CD4-positive, alpha-beta T cell treated with Interleukin-10 for 1 hour (primary cell): ENCODE measurements at places on chromosomes 7 and 10.

- DNase-seq, result no peak
Observed at GRCh38 chr10:99430116-99430450, 341 bp downstream of the GOT1 start.

DNA sequence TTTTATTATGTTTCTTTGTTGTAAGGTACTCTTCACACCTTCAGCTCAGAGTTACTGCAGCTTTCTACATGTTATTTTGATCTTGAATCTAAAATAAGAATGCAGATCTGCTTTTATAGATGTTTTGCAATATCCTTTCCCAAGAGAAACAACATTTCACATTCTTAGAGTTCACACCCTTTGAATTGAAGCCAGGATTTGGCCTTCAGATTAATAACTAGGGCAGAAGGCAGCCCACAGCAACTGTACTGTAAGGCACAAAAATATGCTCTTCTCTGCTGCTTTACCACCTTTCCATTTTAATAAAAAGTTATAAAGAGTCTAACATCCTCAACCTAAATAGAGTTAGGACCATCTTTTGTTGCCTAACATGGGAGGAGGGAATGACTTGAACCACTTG lies 224.7 kb downstream of the LHFPL3 start:
- no peak for DNase-seq

DNA sequence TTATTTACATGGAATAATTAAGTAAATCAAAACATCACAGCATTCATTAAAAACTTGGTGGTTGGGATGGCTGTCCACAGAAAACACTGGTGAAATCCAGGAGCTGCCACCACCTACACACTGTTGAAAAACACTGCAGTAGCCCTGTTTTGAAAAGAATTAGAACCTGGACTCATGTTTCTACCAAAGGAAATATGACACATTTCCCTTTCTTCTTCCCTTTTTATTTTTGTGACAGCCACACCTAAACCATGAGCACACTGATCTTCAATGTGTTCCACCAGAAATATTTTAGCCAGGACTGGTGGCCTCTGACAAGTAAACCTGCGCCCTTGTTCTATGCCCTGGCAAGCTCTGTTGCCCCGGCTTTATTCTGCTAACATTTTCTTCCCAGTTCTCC lies 3.3 kb downstream of the TMEM140 start:
- DNase-seq, result no peak

DNA sequence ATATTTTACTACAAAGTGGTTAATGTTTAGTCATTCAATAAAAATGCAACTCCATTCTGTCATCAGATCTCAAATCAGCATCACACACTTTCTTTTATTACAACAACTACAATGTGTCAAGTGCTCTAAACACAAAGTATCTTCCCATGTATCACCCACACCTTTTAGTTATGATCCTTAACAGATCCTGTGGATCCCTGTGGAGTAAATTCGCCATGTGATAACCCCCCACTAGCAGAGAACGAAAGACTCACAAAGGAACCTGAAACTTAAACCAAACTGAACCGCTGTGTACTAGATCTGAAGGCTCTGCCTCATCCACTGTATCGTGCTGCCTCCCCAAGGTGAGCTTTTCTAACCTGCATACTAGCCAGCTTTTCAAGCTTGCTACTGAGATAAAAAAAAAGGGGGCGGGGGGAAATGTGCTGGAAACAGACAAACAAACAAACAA lies 1.7 kb downstream of the DPY19L1 start:
- peak; percentile 53 for DNase-seq

DNA sequence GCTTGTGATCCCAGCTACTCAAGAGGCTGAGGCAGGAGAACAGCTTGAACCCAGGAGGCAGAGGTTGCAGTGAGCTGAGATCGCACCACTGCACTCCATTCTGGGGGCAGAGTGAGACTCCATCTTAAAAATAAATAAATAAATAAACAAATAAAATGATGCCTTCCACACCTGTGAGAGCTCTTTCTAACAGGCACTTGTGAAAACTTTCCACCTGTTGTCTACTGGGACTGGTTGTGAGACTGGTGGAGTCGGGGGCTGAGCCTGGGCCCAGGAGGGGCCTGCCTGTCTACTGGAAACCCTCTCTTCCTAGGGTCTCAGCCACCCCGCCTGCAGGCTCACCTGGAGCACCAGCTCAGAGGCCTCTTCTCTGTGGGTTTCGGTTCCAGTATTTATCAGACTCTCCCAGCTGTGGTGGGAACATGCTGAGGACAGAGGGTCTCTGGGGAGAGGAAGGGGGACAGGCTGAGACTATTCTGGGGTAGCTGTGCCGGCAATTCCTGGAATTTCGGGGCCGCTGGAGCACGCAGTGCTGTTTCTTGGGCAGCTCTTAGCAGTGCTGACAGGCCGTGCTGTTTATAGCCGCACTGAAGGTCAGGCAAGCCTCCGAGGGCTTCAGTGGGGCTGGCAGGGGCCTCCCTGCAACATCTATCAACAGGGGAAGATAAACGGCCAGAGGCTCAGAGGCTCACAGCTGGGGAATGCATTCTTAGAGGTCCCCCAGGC lies 3.8 kb downstream of the LDB3 start:
- DNase-seq, result no peak

- no peak for DNase-seq
Observed at GRCh38 chr10:34959321-34959720, 130.8 kb downstream of the CUL2 start.

GRCh38 chr10:56296618-56297017 lies 64.4 kb downstream of the ZWINT start:
- no peak for DNase-seq

- DNase-seq, result peak; percentile 48
Observed at GRCh38 chr10:102714621-102715455, at the start of gene SFXN2. Gene SFXN2, plus strand, starts transcription at chr10:102714636. Its CDS starts 12,001 bp downstream, at chr10:102726637.

DNA sequence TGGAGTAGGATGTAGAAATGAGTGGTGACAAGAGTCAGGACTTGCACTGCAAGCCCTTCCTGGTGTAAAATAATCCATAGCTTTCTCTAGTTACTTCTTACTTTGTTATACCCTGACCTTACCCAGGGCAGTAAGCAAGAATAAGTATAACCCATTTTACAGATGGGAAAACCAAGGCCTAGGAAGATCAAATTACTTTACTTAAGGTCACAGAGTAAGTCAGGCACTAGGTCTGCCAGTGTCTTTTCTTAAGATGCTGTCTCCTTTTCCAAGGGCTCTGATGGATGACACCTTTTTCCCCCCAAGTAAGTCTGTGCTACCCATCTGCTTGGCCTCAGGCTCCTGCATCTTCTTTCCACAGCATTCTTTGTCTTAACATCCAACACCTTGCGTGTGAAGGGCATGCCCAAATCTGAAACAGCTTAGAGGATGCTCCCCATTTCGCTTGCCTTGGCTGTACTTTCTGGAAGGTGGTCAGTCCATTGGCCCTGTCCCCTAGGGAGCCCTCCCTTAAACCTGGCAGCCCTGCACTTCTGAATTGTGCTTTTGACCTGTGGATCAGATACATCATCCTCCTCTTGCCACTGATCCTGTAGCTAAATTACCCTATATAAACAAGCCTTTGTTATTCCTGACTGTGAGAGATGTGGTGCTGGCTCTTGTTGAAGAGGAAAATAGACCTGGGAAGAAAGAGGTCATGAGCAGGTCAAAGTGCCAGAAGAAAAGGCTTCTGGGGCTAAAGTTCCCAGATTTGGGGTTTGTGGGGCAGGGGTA lies 168.6 kb downstream of the LRMDA start:
- no peak for DNase-seq

- DNase-seq, result no peak
Observed at GRCh38 chr10:112512294-112512693, 65.3 kb downstream of the VTI1A start.

- no peak for DNase-seq
Observed at GRCh38 chr10:47369251-47369894, 14.7 kb downstream of the ZNF488 start.

GRCh38 chr7:31076051-31076450 lies 23.9 kb downstream of the ADCYAP1R1 start:
- no peak for DNase-seq

GRCh38 chr10:4763960-4764428 lies 62.0 kb upstream of the AKR1E2 start:
- no peak for DNase-seq

DNA sequence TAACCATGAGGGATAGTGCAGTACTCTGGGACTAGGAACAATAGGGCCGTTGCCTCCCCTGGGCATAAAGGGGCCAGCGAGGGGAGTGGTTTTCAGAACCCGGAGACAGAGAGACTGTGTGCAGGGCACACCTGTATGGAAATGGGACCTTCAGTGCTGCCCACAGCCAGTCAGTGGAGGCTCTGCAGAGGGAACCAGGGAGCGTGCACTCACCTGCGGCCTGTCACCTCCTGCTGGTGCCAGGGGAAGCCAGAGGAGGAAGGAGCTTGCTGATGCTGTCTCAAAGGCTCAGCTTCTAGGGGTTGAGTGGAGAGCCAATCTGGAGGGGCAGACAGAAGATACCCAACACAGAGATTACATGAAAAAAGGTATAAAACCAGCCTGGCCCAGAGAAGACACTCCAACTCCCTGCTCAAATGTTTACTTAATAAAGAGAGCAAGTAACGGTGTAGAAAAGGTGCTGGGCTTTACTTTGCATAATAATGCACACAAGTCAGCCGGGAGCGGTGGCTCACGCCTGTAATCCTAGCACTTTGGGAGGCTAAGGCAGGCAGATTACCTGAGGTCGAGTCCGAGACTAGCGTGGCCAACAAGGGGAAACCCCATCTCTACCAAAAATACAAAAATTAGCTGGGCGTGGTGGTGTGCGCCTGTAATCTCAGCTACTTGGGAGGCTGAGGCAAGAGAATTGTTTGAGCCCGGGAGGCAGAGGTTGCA lies 35.5 kb upstream of the WAPL start:
- no peak for DNase-seq

DNA sequence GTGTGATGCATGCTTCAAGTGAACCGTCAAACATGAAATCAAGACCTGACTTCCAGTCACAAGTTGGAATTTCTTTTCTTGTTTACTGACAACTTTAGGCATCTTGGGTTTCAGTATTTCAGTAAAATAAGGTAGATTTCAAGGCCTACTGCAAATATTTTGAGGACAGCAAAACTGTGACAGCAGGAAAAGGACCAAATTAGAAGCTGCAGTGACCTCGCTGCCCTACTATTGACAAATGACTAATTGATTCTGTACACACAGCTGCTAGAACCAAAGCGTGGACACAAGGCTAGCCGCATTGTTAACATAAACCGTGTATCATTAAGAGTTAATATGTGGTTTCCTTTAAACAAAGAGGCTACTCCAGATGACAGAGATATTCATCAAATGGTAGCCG lies 105.7 kb upstream of the SEC61G start:
- DNase-seq, result no peak

DNA sequence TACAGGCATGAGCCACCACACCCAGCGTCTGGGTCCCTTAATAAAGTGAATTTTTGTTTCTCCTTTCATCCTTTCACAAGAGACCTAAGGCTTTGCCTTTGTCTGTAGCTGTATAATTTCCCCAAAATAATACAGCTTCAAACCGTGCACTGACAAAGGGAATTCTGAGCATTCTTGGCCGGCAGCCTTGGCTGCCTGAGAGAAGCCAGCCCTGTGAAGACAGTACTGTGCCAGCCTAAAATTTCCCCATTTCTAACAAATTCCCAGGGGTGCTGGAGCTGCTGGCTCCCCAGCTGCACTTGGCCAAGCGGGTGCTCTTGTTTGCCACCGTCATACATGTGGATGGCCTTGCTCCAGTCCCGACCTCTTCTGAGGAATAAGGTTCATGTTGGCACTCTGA lies 106.2 kb downstream of the ZMYND11 start:
- no peak for DNase-seq

DNA sequence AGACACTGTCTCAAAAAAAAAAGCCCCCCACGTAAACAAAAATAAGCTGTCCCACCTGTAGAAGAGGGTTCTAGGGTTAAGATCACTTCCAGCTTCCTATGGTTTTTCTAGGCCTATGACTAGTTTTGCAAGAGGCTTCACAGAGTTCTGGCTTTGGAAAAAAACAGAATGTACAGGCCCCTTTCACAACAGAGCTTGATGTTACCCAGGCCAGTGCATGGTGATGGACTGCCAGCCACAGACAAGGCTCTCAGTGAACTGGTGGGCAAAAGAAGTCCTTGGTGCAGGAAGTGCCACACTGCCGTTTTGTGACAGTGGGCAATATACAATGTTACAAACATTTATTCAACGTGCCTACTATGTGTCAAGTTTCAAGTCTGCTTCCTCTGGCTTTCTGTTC lies 18.3 kb upstream of the EFCAB10 start:
- DNase-seq, result no peak

GRCh38 chr10:11515596-11516430 lies 95.6 kb downstream of the USP6NL start:
- DNase-seq, result peak; percentile 60

DNA sequence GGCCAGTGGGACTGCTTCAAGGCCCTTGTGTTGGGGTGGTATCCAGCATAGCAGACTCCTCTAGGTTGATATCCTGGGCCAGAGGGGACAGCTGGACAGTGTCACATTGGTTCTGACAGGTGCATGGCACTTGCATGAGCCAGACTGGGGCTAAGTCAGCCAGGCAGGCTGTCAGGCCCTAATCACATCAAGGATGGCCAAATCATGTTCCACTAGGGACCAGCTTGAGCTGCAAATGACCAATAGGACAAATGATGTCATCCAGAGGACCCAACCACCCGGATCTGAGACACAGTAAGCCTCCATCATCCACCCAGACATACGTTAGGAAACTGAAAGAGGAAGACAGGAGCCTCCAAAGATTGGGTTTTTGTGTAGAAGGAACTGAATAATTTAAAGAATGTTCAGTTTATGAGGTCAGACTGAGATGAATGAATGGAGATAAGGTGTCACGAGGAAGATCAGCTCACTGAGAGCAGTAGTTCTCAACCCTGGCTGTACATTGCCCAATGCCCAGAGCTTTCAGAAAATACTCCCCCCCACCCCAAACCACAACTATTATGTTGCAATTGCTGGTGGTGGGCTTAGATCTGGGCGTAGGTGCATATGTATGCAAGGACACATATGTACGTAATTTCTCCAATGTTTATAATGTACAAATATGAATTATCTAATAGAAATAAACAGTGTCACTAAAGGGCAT lies 75.2 kb upstream of the INHBA start:
- DNase-seq, result peak; percentile 15

DNA sequence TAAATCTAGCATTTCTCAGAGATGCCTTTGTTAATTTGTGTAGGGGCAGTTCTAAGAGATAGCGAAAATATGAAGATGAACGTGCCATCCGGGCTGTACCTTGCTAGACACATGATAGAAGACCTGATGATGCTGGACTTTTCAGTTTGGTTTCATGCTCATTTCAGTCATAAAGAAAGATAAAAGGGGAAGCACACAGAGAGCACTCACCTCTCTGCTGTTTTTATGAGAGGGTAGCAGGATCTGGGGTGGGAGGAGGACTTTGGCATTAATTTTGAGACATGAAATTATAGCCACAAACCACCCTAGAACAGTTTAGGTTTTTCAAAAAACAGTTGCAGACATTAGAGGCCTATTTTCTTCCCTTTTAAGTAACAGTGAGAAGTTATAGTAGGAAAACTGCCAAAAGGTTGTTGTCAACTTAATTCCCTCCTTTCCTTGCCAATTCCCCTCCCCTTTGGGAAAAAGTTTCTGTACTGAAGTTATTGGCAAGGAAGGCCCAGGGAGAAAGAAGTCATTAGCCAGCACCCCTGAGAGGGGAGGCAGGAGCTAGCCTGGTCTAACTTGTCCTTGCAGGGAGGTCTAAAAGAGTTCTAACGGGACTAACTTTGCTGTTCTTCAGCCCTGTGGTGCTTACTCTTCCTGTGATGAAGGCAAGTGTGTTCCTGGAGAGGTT lies 2.6 kb downstream of the ST7 start:
- DNase-seq, result no peak
